Panc1 (cell line): ENCODE measurements at places on chromosomes 16 and 17. TPM values are rescaled to one million over a fixed set of nuclear protein-coding genes. Genes with fewer than 3 reads are reported as not detected.

GRCh38 chr17:37142294-37142896, 193.6 kb downstream of the AATF start:
- no peak for DNase-seq

DNA sequence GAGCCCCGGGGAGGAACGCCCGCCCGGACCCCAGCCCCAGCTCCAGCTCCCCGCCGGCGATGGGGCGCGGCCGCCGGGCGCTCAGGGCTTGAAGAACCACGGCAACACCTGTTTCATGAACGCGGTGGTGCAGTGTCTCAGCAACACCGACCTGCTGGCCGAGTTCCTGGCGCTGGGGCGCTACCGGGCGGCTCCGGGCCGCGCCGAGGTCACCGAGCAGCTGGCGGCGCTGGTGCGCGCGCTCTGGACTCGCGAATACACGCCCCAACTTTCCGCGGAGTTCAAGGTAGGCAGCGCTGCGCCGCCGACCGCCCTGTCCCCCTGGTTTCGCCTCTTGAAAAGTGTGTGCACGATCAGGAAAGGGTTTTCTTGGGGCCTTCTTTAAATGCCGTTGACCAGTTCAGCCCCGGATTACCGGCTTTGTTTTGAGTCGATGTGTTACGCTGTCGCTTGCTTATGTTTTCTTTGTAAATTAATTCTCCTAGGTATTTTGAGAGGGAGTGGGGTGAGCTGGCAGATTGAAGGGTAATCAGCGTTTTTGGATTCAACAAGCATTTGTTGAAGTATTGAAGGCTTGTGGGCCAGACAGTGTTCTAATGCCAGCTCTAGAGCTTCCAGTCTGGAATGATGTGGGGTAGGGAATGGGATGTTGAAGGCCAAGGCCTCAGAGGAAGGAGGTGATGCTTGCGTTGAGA, 681 bp downstream of the USP43 start:
- DNase-seq = no peak

- no peak for DNase-seq
Observed at GRCh38 chr16:83932955-83933673, 19.9 kb upstream of the OSGIN1 start.

PDPK1 gene
- total RNA-seq = 43.2 TPM

GRCh38 chr17:64326420-64327054, 63.5 kb upstream of the TEX2 start:
- no peak for DNase-seq

- no peak for DNase-seq
Observed at GRCh38 chr17:74383141-74383540, 15.8 kb downstream of the GPR142 start.

- DNase-seq = no peak
Observed at GRCh38 chr17:35766903-35767510, 6.3 kb downstream of the C17orf50 start.

DNA sequence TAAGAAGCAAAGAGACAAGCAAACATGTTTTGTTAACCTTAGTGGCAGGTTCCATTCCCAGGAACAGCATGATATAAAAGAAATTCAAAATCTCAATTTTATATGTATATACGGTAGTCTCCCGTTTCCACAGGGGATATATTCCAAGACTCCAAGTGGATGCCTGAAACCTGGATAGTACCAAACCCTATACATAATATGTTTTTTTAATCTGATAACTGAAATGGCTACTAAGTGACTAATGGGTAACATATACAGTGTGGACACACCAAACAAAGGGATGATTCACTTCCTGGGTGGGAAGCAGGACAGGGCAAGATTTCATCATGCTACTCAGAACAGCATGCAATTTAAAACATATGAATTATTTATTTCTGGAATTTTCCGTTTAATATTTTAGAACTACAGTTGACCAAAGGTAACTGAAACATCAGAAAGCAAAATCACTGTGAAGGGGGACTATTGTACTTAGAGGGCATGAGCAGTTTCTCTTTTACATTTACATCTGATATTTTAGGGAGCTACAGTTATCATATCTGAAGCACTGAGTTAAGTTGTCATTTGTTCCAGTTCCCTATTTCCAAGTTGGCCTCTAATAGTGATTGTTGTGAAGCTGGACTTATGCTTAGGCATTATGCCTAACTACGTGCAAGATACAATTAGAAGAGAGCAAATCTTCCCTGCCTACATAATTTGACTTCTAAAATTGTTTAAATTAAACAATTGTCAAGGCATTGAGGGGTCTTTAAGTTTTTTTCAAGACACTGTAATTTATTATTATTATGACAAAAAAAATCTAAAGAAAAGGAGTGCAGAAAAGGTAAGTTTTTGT, 34.1 kb upstream of the ABCA6 start:
- DNase-seq = peak; percentile 61

DNA sequence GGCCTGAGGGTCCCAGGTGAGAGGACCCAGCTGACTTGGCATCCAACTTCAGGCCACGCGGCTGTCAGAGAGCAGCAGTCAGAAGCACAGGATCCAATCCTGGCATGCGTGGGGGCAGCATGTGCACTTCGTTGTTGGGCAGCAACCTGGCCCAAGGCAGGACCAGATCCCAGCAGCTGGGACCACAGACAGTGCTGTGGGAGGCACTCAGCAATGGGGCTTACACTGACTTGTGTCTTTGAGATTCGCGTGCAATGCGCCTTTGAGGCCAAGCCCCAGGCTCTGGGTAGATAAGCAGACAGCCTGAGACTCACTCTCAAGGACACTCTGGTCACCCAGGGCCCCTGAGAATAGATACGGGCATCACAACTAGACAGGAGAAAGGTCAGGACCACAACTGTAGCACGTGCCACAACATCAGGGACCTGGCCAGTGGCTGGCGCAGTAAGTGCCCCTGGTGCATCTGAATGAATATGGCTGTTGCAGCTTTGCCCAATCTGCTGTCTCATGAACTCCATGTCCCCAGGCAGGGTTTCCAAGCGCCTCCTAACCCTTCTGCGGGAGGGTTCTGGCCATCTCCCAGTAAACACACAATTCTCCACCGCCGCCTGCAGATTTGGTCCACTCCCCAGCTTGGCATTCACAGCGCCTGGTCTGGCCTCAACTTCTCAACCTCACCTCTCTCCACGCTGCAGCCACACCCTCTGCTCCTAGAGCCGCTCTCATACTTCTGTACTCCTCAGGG, 3.2 kb downstream of the PAM16 start:
- no peak for DNase-seq

VAT1 gene
- 169 TPM for total RNA-seq
